ENCODE measurements at places on chromosomes 6 and 20. TPM values are rescaled to one million over a fixed set of nuclear protein-coding genes. Genes with fewer than 3 reads are reported as not detected.

MEI4 gene
- total RNA-seq = not detected

OPN5 gene
- total RNA-seq = not detected

DPPA5 gene
- not detected for total RNA-seq

NOX3 gene
- not detected for total RNA-seq

DNA sequence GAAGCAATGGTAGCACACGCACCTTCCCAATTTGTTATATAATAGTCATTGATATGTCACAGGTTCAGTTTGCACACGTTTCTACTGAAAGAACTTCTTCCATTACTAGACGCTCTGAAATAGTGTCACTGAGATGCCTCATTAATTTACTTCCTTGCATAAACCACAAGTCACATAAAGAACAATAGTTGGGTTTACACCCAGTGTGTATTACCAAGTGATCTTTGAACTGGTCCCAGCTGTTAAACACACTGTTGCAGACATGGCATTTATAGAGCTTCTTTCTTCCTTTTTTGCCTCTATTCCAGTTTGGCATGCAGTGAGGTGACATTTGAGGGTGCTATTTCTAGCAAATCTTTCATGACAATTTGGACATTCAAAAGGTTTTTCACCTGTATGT is 245.3 kb downstream of the EPM2A start:
- DNase-seq = no peak
- no peaks in the 10 kb centered on the region for H3K4me1 ChIP-seq
- H3K27ac ChIP-seq = no peak overlapping the region
- no peaks in the 10 kb centered on the region for H3K36me3 ChIP-seq
- no peak overlapping the region for H3K4me3 ChIP-seq
- H3K27me3 ChIP-seq = no peaks in the 10 kb centered on the region

- no peak overlapping the region for H3K27ac ChIP-seq
- no peak for DNase-seq
- no peak overlapping the region for H3K4me3 ChIP-seq
- H3K27me3 ChIP-seq = no peaks in the 10 kb centered on the region
Measured at GRCh38 chr6:162085561-162085960, 642.0 kb downstream of the PRKN start.

GRCh38 chr20:48294942-48295341 is 509.7 kb upstream of the SULF2 start:
- DNase-seq = no peak
- no peaks in the 10 kb centered on the region for H3K36me3 ChIP-seq
- no peaks in the 10 kb centered on the region for H3K4me1 ChIP-seq
- H3K27me3 ChIP-seq = no peaks in the 10 kb centered on the region
- H3K4me3 ChIP-seq = no peak overlapping the region

GRCh38 chr6:35463292-35463691 is 4.9 kb upstream of the RPL10A start:
- no peak overlapping the region for H3K4me3 ChIP-seq
- H3K4me1 ChIP-seq = peaks cover 5% of the 10 kb centered on the region
- H3K27ac ChIP-seq = no peak overlapping the region
- no peak for DNase-seq
- peaks cover 10% of the 10 kb centered on the region for H3K36me3 ChIP-seq

GRCh38 chr20:37853823-37854375 is 49.0 kb upstream of the VSTM2L start:
- no peak for DNase-seq
- no peaks in the 10 kb centered on the region for H3K4me1 ChIP-seq
- no peaks in the 10 kb centered on the region for H3K36me3 ChIP-seq
- no peaks in the 10 kb centered on the region for H3K27me3 ChIP-seq
- no peak overlapping the region for H3K4me3 ChIP-seq

GRCh38 chr6:85360794-85361642 is 88.9 kb upstream of the NT5E start:
- no peaks in the 10 kb centered on the region for H3K36me3 ChIP-seq
- H3K4me3 ChIP-seq = no peak overlapping the region
- H3K27ac ChIP-seq = no peak overlapping the region

GRCh38 chr6:2103765-2104523 is 141.5 kb downstream of the GMDS start:
- H3K27ac ChIP-seq = peak overlapping the region; percentile 37
- no peak for DNase-seq
- H3K4me1 ChIP-seq = no peaks in the 10 kb centered on the region

- H3K4me3 ChIP-seq = no peak overlapping the region
- H3K4me1 ChIP-seq = no peaks in the 10 kb centered on the region
- no peak overlapping the region for H3K27ac ChIP-seq
- no peak for DNase-seq
- no peaks in the 10 kb centered on the region for H3K27me3 ChIP-seq
Measured at GRCh38 chr20:5928836-5929715, 21.3 kb downstream of the TRMT6 start.

DNA sequence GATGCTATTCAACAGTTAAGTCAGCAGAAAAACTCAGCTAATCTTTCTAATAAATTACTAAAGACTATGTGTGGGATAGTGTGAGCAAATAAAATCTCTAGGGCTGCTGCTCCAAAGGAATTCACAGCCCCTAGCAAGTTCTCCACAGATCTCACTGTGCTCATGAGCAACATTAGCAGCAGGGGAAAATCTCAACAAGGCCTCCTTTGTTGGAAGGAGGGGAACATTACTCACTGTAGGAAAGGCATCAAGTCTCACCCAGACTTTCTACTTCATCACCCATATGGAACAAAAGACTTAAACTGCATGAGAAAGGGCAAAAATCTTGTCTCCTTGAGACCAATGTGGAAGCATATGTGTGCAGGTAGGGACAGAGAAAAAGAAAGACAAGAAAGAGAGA is 726.4 kb upstream of the SLC35B3 start:
- H3K4me1 ChIP-seq = no peaks in the 10 kb centered on the region
- H3K36me3 ChIP-seq = no peaks in the 10 kb centered on the region
- no peak overlapping the region for H3K27ac ChIP-seq
- no peak overlapping the region for H3K4me3 ChIP-seq

DNA sequence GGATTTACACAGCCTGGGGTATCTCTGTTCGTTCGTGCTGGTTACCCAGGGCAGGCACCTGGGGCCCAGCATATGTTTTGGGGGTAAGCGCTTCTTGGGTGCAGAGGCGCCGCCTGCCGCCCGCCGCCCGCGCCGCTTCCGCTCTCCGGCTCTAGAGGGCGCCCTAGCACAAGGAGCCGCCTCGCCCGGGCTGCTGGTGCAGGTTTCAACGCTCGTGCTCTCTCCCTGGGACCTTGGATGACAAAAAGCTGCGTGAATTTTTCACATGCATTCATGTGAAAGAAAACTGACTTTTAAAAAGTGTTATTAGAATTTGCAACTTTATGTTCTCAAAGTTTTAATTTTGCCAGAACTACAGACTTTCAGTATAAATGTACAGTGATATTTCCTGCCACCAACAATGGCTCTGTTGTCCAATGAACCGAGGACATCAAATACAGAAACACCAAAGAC is 32.5 kb downstream of the PRR18 start:
- no peak overlapping the region for H3K27ac ChIP-seq
- H3K27me3 ChIP-seq = no peaks in the 10 kb centered on the region
- H3K4me1 ChIP-seq = no peaks in the 10 kb centered on the region
- peak; percentile 42 for DNase-seq
- H3K4me3 ChIP-seq = no peak overlapping the region

DNA sequence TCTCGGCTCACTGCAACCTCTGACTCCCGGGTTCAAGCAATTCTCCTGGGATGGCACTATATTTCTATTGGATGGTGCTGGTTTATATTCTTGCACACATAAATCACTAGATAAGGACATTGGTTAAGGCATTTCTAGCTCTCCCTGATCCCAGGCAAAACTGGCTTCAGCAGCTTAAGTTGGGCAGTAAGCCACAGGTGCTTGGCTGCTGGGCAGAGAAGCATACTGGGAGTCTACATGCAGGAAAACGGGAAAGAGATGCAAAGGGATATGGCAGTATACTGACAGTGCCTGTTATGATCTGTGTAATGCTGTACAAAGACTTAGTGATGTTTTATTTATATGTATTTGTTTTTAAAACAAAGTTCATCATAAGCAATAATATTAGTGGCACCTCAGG is 33.3 kb upstream of the ZFP64 start:
- H3K36me3 ChIP-seq = no peaks in the 10 kb centered on the region
- peaks cover 9% of the 10 kb centered on the region for H3K27me3 ChIP-seq
- no peak overlapping the region for H3K27ac ChIP-seq
- H3K4me1 ChIP-seq = no peaks in the 10 kb centered on the region
- DNase-seq = no peak

- no peaks in the 10 kb centered on the region for H3K27me3 ChIP-seq
- DNase-seq = no peak
- no peak overlapping the region for H3K4me3 ChIP-seq
- no peaks in the 10 kb centered on the region for H3K36me3 ChIP-seq
- H3K4me1 ChIP-seq = no peaks in the 10 kb centered on the region
Measured at GRCh38 chr6:161366301-161366923, 92.6 kb upstream of the AGPAT4 start.

GRCh38 chr6:129681913-129682205 is 28.1 kb downstream of the ARHGAP18 start:
- no peak for DNase-seq
- no peaks in the 10 kb centered on the region for H3K27me3 ChIP-seq
- peak overlapping the region; percentile 88 for H3K27ac ChIP-seq

DNA sequence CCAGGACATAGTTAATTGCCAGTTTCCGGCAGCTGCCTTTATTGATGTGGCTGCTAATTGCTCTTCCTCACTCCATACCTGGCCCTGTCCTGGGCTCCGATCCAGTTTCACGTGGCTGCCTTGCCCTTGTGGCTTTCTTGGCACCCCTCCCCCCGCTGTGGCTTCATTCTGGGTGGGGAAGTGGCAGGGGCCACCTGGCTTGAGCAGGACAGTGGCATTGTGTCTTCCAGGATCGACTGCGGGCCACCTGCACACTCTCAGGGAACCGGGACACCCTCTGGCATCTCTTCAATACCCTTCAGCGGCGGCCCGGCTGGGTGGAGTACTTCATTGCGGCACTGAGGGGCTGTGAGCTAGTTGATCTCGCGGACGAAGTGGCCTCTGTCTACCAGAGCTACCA is 10.8 kb downstream of the MAVS start:
- DNase-seq = no peak
- H3K27ac ChIP-seq = no peak overlapping the region
- H3K4me3 ChIP-seq = no peak overlapping the region
- no peaks in the 10 kb centered on the region for H3K4me1 ChIP-seq
- no peaks in the 10 kb centered on the region for H3K27me3 ChIP-seq

- peaks cover 17% of the 10 kb centered on the region for H3K4me1 ChIP-seq
- DNase-seq = no peak
- H3K36me3 ChIP-seq = no peaks in the 10 kb centered on the region
- H3K4me3 ChIP-seq = no peak overlapping the region
- no peaks in the 10 kb centered on the region for H3K27me3 ChIP-seq
Measured at GRCh38 chr6:127180426-127180825, 62.0 kb downstream of the RSPO3 start.

GRCh38 chr6:22590423-22590822 is 21.1 kb downstream of the HDGFL1 start:
- H3K4me3 ChIP-seq = no peak overlapping the region
- no peak for DNase-seq
- no peaks in the 10 kb centered on the region for H3K4me1 ChIP-seq
- no peaks in the 10 kb centered on the region for H3K36me3 ChIP-seq
- H3K27ac ChIP-seq = no peak overlapping the region
- no peaks in the 10 kb centered on the region for H3K27me3 ChIP-seq

DNA sequence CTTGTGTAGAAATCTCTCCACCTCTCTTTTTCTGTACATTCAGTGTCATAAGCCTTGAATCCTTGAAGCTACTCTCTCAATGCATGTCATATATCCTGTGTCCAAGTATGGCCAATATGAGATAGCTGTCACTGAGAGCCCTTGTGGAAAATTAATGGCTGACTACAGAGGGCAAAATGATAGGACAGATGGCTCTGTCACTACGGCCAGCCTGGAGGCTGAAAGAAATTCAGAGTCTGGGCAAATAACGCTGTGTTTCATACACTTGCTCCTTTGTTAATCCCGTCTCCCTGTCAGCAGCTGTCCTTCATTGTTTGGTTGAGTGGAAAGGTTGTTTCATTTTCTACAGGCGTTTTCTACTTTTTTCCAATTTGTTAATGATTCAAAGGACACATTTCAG is 70.4 kb upstream of the VGLL2 start:
- H3K27ac ChIP-seq = no peak overlapping the region
- no peaks in the 10 kb centered on the region for H3K27me3 ChIP-seq
- H3K4me3 ChIP-seq = no peak overlapping the region
- no peaks in the 10 kb centered on the region for H3K36me3 ChIP-seq

DNA sequence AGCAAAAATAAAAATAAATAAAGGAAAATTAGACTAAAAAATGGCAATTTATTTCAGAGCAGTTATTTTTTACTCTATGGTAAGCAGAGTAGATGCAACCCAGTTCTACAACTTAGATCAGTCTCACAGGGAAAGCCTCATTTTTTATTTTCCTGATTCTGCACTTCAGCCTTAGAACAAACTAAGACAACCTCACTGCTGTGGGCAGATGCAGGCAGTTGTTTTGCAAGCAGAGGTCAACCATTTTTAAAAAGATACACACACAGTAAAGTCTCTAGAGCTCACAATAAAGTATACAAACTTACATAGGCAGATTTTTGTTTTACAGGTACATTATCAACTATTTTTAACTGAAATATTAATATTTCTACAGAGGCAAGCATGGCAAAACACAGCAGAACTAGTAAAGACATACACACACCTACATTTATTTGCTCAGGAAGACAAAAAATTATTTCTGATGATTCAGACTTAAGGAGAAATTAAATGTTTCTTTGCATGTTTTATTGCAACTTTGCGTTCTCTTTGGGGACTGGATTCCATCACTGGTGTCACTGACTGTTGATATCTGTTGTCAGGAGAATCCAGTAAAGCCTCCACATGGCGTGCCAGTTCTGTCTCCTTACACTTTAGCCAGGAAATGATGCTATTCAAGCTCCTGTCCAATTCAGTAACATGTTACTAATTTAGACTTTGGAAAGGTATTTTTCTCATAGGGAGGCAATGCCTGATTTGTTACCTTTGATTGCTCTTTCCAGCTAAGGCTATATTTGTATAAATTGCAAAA is 102.7 kb downstream of the TRDN start:
- DNase-seq = no peak
- H3K4me1 ChIP-seq = peaks cover 29% of the 10 kb centered on the region
- H3K36me3 ChIP-seq = no peaks in the 10 kb centered on the region
- peak overlapping the region; percentile 9 for H3K27ac ChIP-seq
- no peak overlapping the region for H3K4me3 ChIP-seq
- H3K27me3 ChIP-seq = no peaks in the 10 kb centered on the region

GRCh38 chr6:3585320-3585935 is 128.6 kb upstream of the SLC22A23 start:
- peaks cover 2% of the 10 kb centered on the region for H3K27me3 ChIP-seq
- no peaks in the 10 kb centered on the region for H3K36me3 ChIP-seq
- H3K4me1 ChIP-seq = no peaks in the 10 kb centered on the region
- H3K4me3 ChIP-seq = no peak overlapping the region
- no peak overlapping the region for H3K27ac ChIP-seq

- H3K4me3 ChIP-seq = no peak overlapping the region
- H3K36me3 ChIP-seq = no peaks in the 10 kb centered on the region
Measured at GRCh38 chr6:22747571-22747970, 178.2 kb downstream of the HDGFL1 start.

DNA sequence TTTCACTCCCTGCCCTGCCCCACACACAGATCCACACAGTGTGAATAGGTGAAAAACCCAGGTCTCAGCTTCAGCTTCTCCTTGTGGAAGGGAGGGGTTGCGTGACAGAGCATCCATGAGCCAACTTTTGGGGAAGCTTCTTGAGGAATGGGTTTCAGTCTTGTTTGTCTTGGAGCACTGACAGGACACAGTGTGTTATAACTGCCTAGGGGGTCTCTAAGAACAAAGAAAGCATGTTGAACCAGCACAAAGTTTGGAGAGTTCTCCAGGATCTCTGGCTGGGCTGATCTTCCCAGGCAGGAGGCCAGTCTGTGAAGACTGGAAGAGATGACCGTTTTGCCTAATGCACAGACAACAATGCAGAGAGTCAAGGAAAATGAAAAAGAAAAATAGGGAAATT is 164.5 kb downstream of the COL12A1 start:
- H3K27ac ChIP-seq = no peak overlapping the region
- no peak for DNase-seq
- H3K4me1 ChIP-seq = no peaks in the 10 kb centered on the region
